EH (cell line): ENCODE measurements at places on chromosomes 11 and 22.

DNA sequence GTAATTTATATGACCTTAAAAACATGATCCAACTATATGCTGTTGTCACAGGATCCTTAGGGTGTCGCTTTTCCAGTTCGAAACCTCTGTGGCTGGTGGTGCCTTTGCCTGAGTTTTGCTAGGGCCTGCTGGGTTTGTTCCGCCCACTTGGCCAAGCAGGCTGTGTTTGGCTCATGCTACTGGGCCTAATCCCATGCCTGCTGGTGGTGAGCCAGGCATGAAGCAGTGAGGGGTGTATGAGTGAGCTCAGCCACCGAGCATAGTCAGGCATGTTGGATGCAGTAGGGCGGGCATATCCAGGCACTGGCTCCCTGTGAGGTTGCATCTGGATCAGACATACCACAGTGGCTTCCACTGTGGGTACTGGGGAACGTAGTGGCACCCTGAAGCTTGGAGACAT is 16.3 kb downstream of the NPAT start:
- DNase-seq = no peak

GRCh38 chr11:102118937-102119336 is 8.7 kb downstream of the YAP1 start:
- no peak for DNase-seq

DNA sequence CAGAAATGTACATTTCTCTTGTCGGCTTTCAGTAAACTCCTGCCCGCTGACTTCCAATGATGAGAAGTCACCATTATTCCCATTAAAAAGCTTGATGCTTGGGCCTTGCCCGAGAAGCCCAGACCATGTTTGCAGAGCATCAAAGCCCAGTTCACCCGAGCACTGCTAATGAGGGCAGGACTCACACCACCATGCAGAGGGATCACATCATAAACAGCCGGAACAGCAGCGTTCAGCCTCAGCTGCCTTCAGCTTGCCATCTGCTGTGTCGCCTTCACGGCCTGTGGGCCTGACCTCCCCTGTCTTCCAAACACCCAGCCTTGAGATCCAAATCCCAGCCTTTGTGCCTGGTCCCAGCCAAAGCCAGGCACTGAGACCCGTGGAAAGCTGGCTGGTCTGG is 105.4 kb upstream of the CSNK2A3 start:
- no peak for DNase-seq

GRCh38 chr11:31711137-31711536 is 100.0 kb downstream of the PAX6 start:
- DNase-seq = no peak

DNA sequence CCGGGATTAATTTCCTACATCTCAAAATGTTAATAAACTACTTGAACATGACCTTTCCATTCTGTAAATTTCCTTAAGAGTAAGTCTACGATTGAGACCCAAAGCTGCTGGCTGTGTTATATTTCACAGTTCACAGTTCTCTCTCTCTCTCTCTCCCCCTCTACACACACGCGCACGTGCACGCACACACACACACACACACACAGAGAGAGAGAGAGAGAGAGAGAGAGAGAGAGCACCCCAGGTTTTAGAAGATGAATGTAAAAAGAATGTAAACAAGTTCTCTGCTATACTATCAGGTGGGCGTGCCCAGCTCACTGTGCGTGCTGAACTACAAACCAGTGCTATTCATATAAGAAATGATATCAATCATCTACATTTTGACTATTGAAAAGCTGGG is 3.3 kb downstream of the BDNF start:
- peak; percentile 51 for DNase-seq

- no peak for DNase-seq
Measured at GRCh38 chr11:37544491-37544890, 946.5 kb upstream of the RAG2 start.

DNA sequence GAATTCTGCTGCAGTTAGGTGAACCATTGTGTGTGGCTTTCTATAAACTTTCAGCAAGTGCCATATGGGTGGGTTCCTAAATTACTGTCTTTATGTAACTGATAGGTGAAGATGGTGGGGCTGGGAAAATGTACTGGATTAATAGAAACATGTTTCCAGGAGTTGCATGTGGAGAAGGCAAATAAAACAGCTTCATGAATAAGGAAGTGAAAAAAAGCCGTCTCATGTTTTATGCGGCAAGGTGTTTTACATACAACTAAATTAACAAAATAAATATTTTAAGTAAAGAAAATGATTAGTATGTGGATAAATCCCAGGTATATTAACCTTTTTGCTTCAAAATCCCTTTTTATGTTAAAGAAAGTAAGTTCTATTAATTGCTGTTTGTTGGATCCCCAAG is 67.2 kb downstream of the EXT2 start:
- no peak for DNase-seq

DNA sequence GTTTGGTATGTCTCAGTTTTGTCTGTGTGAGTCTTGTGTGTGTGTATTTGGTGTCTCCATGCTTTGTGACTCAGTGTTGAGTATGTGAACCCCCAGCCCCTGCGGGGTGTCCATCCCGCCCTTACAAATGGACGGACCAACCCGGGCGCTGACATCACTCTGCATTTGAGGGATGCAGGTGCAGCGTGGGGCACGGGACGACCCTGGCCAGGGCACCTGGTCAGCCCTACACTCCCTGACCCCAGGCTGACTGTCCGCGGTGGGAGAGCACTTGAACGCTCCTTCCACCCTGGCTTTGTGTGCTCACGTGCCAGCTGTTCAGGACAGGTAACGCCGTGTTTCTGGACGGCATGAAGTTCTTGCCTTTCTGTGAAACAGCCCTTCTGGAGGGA is 369.0 kb downstream of the BRD1 start:
- DNase-seq = no peak

DNA sequence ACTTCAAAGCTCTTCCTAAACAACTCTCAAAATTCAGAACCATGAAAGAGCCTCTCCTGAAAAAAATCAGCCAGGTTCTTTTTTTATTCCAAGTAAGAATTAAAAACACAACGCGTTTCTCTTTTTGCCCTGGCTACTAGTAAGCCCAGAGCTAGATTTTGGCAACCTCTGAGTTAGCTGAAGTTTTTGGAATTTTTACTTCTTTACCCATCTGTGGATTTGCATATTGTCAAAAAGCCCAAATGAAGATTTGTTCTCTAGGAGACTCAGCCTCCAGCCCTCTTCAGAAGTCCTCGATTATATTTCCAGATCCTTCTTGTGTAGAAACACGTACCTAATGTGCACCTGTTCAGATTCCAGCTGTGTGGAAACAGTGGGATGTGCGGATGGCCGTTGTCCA is 517.9 kb downstream of the TBC1D22A start:
- DNase-seq = no peak

- peak; percentile 57 for DNase-seq
Measured at GRCh38 chr22:30538280-30538679, 8.3 kb downstream of the SEC14L6 start.

DNA sequence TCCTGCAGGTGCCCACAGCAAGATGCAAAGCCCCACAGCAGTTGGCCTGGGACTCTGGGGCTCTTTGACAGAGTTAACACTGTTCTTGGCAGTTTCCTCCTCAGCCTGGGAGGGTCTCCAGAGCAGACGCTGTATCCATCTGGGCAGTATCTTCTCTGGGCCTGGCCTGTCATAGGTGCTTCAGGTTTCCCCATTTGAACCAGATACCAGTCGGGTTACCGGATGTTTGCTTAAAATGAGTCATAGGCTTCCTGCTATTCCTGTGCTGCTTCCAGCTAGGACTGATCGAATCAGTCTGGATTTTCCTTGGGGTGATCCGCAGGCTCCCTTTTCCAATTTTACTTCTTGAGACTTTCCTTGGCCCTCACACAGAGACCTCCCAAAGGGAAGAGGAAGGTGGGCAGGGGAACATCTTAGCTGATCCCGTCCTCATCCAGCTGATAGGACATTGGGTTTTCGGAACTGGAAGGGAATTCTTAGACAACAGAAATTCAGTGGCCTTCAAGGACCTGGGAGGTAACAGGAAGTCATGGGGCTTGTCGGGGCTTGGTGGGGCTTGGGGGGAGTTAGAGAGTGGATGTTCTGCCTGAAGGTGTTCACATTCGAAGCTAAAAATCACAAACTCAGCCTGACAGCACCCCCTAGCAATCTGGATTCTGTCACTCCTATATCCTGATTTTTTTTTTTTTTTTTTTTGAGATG is 2.4 kb upstream of the RANGAP1 start:
- peak; percentile 82 for DNase-seq

- no peak for DNase-seq
Measured at GRCh38 chr11:87002918-87003317, 34.8 kb upstream of the TMEM135 start.

GRCh38 chr11:62069374-62069773 is 54.4 kb upstream of the INCENP start:
- DNase-seq = no peak

DNA sequence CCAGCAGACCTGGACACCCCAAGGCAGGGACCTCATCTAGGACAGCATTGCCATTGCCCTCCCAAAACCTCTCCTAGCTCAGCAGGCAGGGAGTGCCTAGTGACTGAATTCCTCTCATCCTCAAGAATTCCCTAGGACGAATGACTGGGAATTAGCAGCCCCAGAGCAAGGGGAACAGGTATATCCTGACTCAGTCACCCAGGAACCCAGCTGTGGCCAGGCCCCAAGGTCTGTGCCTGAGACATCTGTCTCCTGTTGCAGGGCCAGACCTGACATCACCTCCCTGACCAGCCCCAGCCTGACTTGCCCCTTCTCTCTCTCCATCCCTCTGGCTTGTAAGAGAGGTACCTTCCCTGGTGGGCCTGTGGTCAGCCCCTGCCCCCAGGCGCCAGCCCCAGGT is 39.0 kb upstream of the SUSD2 start:
- DNase-seq = no peak

- DNase-seq = no peak
Measured at GRCh38 chr11:77174559-77174958, 46.5 kb downstream of the MYO7A start.

GRCh38 chr22:32177221-32177765 is 18.2 kb upstream of the C22orf42 start:
- DNase-seq = peak; percentile 1

DNA sequence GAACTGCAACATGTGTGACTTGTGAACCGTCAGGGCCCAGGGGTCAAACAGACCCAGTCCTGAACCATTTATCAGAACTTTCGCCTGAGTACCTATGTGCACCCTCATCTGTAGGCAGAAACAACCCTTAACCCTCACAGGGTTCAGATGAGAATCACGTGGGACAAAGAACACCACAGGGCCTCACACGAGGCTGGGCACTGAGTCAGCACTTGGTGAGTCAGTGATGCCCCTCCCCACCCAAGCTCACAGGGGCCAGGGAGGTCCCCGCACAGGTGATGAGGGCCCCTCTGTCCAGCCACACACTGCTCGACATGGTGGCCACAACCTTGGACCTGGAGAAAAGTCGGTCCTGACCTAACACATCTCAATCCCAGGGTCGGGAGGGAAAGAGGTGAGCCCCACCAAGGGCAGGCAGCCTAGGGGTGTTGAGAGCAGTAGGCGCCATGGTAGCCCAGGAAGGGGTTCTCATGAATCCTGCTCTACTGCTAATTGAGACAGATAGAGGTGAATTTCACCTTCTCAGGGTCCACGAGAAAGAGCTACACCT is 176.4 kb downstream of the SHANK2 start:
- no peak for DNase-seq

GRCh38 chr11:126080161-126080941 is 17.7 kb upstream of the CDON start:
- DNase-seq = no peak

- DNase-seq = no peak
Measured at GRCh38 chr22:38167988-38168407, 13.6 kb downstream of the PLA2G6 start.

- peak; percentile 54 for DNase-seq
Measured at GRCh38 chr11:59173080-59173963, 1.4 kb downstream of the DTX4 start.

- peak; percentile 57 for DNase-seq
Measured at GRCh38 chr11:57751676-57752253, at the start of gene BTBD18. TSS of gene BTBD18 (minus strand) at chr11:57751819. CDS start at chr11:57751188, 631 bp downstream.

DNA sequence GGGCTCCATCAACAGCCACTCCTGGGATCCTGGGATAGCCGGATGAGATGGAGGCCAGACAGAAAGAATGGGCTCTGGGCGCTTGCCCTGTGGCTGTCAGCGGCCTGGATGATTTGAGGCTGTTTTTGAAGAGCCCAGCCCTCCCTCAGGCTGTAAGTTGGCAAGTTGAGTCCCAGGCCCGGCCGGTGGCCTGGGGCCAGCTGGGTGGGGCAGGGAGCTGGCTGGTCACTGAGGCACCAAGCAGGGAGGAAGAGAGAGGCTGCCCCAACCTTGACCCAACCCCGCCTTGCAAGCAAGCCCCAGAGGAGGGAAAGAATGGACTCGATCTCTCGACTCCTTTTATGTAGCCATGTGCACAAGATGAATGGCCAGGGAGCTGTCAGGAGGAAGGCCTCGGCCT is 34.9 kb downstream of the RIBC2 start:
- DNase-seq = no peak

DNA sequence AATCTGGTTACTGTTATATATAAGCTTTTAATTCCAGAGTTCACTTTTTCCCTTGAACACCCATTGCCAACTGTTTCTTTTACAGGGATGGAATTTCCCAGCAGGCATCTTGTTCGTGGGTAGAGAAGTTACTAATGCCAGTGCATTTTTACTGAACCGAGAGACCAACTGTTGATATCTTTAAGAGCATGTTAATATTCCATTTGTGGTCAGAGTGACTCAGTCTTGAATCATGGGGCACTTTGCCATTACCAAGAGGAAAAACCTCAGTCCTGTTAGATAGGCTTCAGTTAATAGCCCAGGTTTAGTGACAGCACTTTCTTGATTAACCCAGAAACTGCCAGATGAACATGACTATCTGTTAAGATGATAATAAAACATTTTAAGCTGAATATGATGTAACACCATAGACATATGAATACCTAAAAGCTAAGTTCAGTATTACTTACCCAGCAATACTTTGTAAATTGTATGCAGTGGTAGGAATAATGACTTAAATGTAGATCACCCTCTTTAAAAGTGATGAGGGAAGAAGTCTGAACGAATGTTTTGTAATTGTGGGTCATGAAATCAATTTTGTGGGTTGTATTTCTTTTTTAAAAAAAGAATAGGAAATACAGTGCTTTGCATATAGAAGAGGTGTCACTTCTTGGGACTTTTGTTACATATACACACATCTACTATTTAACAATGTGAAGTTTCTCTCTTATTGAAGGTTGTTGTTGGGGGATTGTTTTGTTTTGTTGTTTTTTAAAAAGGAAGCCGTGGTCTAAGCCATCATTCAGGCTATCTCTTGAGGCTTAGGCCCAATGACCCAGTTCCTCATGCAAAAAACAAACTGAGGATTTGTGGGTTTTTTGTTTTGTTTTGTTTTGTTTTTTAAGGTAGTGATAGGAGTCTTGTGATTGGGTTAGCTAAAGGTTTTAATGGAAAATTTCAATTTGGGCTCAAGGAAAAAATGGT is 79.2 kb upstream of the GRIK4 start:
- peak; percentile 99 for DNase-seq

- DNase-seq = peak; percentile 33
Measured at GRCh38 chr11:43930868-43931716, 11.3 kb upstream of the C11orf96 start.
